ENCODE measurements at places on chromosomes 4 and X. TPM values are rescaled to one million over a fixed set of nuclear protein-coding genes. Genes with fewer than 3 reads are reported as not detected.

- H3K27me3 ChIP-seq: no peaks in the 10 kb centered on the region
- H3K36me3 ChIP-seq: no peaks in the 10 kb centered on the region
- DNase-seq: no peak
- H3K27ac ChIP-seq: peak overlapping the region; percentile 32
Measured at GRCh38 chrX:136176399-136176825, 29.1 kb downstream of the FHL1 start.

- peaks cover 4% of the 10 kb centered on the region for H3K4me1 ChIP-seq
- no peaks in the 10 kb centered on the region for H3K27me3 ChIP-seq
- H3K27ac ChIP-seq: no peak overlapping the region
- no peak for DNase-seq
- H3K4me3 ChIP-seq: no peak overlapping the region
Measured at GRCh38 chr4:152673489-152673888, 6.3 kb downstream of the TMEM154 start.

- DNase-seq: no peak
- no peaks in the 10 kb centered on the region for H3K36me3 ChIP-seq
- H3K27ac ChIP-seq: no peak overlapping the region
Measured at GRCh38 chr4:170248029-170248428, 158.3 kb upstream of the AADAT start.

GRCh38 chr4:154954117-154954516 is 173.0 kb downstream of the RBM46 start:
- H3K27me3 ChIP-seq: no peaks in the 10 kb centered on the region
- no peak for DNase-seq
- H3K4me3 ChIP-seq: no peak overlapping the region

- DNase-seq: no peak
- no peak overlapping the region for H3K27ac ChIP-seq
- no peak overlapping the region for H3K4me3 ChIP-seq
- H3K27me3 ChIP-seq: no peaks in the 10 kb centered on the region
Measured at GRCh38 chrX:70255452-70255851, 4.6 kb downstream of the P2RY4 start.

DNA sequence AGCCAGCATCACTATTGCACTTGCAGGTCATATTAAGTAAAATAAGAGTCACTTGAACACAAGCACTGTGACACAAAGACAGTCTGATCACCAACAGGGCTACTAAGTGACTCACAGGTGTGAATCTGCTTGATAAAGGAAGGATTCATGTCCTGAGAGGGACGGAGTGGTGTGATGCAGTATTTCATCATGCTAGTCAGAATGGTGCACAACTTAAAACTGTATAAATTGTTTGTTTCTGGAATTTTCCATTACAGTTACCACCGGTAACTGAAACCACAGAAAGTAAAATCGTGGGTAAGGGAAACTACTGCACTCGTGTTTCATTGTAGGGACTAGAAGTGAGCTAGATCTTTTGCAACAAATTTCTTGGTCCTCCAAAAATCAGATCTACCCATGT is 109.7 kb downstream of the ELOVL6 start:
- DNase-seq: no peak
- no peaks in the 10 kb centered on the region for H3K27me3 ChIP-seq
- H3K4me1 ChIP-seq: peaks cover 80% of the 10 kb centered on the region
- 0 out of 2 replicates have a peak overlapping the region, but pooled peaks have one; percentile 34 for H3K27ac ChIP-seq
- H3K4me3 ChIP-seq: no peak overlapping the region

DNA sequence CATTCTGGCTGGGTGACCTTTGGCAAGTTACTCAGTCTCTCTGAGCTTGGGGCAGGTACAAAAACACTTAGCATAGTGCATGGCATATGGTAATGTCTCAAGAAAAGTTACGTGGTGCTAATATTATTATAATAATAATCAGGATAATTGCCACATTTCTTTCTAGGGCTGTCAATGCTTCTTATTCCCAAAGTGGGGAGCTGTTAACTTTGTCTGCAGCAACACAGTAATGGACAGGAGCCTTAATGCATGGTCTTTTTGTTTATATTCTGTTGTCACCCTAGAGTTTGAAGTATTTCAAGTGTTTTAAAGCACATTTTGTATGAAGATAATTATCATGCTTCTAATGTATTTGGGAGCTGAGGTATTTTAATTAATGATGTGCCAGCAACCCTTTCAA is 121.8 kb downstream of the FHIP1A start:
- H3K4me3 ChIP-seq: no peak overlapping the region
- no peaks in the 10 kb centered on the region for H3K36me3 ChIP-seq
- DNase-seq: no peak

GRCh38 chr4:7255488-7255881 is 63.1 kb downstream of the SORCS2 start:
- H3K27ac ChIP-seq: no peak overlapping the region
- H3K27me3 ChIP-seq: no peaks in the 10 kb centered on the region
- H3K4me1 ChIP-seq: no peaks in the 10 kb centered on the region
- no peaks in the 10 kb centered on the region for H3K36me3 ChIP-seq

DNA sequence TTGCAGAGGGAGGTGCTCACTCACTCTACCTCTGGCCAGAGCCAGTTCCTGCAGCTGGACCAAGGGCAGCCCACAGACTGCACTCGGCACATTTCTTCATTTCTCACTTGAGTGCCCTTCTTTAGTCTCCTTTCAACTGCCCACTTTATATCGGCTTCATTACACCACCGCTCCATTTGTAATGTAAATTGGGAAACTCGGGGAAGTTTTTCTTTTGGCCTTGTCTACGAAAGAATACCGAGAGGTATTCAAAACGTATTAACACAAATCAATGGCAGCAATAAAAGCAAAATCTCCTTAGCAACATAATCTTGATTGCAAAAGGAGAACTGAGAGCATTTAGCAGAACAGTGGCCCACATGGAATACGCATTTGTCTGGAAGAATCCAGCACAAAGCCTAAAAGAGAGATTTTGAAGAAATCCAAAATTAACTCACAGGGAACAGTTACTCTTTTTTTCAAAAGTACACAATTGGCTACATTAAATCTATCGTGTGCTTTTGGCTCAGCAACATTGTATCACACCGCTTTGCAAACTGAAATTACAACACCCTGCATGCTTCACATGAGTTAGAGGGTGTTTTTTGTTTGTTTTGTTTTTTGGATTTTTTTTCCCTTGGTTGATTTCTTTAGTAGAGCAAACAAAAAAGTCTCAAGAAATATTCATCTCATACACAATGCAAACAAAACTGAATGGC is 62.6 kb downstream of the CHIC2 start:
- H3K27me3 ChIP-seq: no peaks in the 10 kb centered on the region
- H3K4me1 ChIP-seq: no peaks in the 10 kb centered on the region
- H3K36me3 ChIP-seq: no peaks in the 10 kb centered on the region
- DNase-seq: no peak
- H3K4me3 ChIP-seq: no peak overlapping the region

GRCh38 chr4:159552979-159553768 is 450.3 kb downstream of the RAPGEF2 start:
- H3K36me3 ChIP-seq: no peaks in the 10 kb centered on the region
- H3K27me3 ChIP-seq: no peaks in the 10 kb centered on the region
- H3K4me1 ChIP-seq: peaks cover 9% of the 10 kb centered on the region
- no peak overlapping the region for H3K27ac ChIP-seq

DNA sequence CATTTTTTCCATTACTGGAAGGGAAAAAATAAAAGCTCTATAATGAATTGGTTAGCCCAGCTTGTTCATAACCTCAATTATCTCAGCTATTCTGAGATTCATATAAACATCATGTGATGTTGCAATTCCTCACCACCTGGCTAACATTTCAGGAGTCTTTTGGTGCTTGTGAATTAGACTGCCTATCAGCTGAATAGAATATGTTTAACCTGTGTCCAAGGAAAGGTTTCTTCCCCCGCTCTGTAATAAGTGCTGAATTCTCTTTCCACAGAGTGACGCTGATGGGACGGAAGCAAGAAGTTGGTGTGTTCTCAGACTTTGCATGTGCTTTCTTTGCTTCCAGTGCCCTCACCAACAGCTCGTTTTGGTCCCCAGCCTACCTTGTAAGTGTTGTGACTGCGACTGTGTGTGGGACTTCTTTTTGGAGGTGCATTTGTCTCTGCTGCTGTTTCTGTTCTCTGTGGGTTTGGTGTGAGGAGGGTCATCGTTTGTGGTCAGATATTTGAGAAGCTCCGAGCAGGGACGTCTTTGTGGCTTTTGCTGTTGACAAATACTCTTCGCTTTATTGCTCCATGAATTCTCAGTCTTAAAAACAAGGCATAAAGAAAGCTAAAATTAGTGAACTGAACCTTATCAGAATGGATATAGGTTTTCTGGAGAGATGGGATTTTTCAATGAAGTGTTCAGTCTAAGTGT is 61.7 kb downstream of the PPARGC1A start:
- no peak for DNase-seq
- no peaks in the 10 kb centered on the region for H3K36me3 ChIP-seq
- no peak overlapping the region for H3K27ac ChIP-seq
- no peaks in the 10 kb centered on the region for H3K4me1 ChIP-seq
- no peak overlapping the region for H3K4me3 ChIP-seq

- no peak for DNase-seq
- peaks cover 38% of the 10 kb centered on the region for H3K36me3 ChIP-seq
- H3K27ac ChIP-seq: peak overlapping the region; percentile 87
- H3K4me3 ChIP-seq: peak overlapping the region; percentile 97
- peaks cover 41% of the 10 kb centered on the region for H3K4me1 ChIP-seq
- no peaks in the 10 kb centered on the region for H3K27me3 ChIP-seq
Measured at GRCh38 chr4:82429728-82430192, 502 bp downstream of the HNRNPDL start.

DNA sequence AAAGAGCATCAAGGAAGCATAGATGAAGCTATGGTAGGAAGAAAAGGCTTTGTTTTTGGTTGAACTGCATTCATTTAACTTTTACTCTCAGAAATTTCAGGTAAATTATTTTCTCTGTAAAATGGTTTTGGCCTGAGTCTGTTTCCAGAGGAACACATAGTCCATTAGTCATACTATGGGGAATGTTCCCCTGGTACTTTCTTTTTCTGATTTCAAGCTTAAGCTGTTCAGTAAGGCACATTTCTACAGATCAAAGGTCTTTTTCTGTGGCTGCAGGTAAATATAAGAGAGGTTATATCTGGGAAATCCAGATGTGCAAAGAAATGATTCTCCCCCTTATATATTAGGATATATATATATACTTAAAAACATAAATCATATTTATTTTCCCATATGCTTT is 1744.4 kb upstream of the ADGRL3 start:
- H3K4me3 ChIP-seq: no peak overlapping the region
- no peaks in the 10 kb centered on the region for H3K4me1 ChIP-seq
- H3K27ac ChIP-seq: no peak overlapping the region
- no peaks in the 10 kb centered on the region for H3K36me3 ChIP-seq

DNA sequence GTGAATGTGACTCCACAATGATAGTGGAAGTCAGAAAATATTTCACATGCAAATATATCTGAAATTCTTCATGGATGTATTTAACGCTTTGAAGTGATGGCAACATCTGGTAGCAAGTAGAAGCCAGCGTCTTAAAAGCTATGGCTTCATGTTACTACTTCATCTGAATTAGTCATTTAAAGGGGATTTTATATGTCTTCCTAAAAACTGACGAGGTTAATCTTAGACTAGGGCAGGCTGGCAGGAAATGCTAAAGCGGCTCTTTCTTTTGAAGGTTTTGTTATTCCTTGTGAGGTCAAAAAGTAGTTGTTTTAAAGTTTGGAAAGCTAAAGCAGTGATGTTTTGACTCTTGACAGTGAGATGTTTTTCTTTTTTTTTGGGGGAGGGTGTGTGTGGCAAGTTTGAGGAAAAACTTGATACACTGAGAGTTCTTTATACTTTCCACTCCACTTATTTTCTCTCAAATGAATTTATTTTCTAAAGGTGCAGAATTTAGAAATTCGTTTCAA is 22.6 kb downstream of the PLS3 start:
- H3K4me1 ChIP-seq: no peaks in the 10 kb centered on the region
- no peak for DNase-seq
- no peaks in the 10 kb centered on the region for H3K27me3 ChIP-seq
- no peak overlapping the region for H3K27ac ChIP-seq
- no peaks in the 10 kb centered on the region for H3K36me3 ChIP-seq

DNA sequence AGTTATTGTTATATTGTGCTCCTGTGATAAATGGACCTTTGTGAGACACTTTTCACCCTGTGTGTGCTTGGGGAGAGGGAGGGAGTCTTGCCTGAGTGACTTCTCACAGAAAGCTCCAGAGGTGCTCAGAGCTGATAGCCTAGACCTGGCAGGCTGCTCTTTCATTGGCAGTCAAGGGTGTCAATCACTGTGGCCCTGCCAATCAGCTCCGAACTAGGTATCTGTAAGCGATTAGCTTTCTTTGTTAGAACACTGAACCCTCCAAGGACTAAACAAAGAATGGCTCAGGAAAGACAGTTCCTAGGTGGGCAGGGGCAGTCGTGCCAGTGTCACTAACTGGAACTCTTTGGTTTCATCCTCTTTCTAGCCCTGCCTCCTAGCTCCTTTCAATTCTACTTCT is 2.7 kb upstream of the NALF2 start:
- H3K27ac ChIP-seq: no peak overlapping the region
- no peaks in the 10 kb centered on the region for H3K4me1 ChIP-seq
- no peaks in the 10 kb centered on the region for H3K36me3 ChIP-seq
- no peak overlapping the region for H3K4me3 ChIP-seq

DNA sequence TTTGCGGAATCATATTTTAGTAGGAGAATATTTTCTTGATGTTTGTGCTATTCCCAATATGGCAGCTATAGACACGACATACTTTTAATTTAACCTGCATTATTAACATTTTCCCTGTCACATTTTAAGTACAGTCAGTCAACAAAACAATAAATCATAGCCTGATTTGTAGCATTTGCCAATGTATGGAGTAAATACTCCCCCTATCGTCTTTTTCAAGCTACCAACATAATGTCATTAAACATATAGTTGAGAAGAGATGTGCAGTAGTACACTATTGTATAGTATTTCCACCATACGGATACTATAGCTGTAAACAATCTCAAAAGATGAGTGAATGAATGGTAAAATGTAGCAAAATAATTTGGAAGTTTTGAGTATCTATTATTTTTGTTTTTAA is 303.7 kb upstream of the MAGEB2 start:
- no peaks in the 10 kb centered on the region for H3K27me3 ChIP-seq
- no peak overlapping the region for H3K4me3 ChIP-seq
- H3K27ac ChIP-seq: no peak overlapping the region
- no peak for DNase-seq

- peaks cover 17% of the 10 kb centered on the region for H3K4me1 ChIP-seq
- no peak overlapping the region for H3K27ac ChIP-seq
- no peak for DNase-seq
- no peak overlapping the region for H3K4me3 ChIP-seq
- no peaks in the 10 kb centered on the region for H3K36me3 ChIP-seq
Measured at GRCh38 chrX:30904186-30904585, 15.1 kb upstream of the TAB3 start.

The WAS gene
- total RNA-seq: 0.22 TPM

The ZAR1 gene
- not detected for total RNA-seq

The AMER1 gene
- total RNA-seq: 5.8 TPM

The GPR78 gene
- total RNA-seq: 68.2 TPM

The RS1 gene
- total RNA-seq: not detected

The GPAT3 gene
- total RNA-seq: 29.1 TPM

The GYG2 gene
- total RNA-seq: 1.7 TPM

The TMEM150C gene
- 0.98 TPM for total RNA-seq

The ASB9 gene
- total RNA-seq: 5.7 TPM

The KLHL4 gene
- total RNA-seq: 0.65 TPM

The PLS3 gene
- total RNA-seq: 257 TPM

The ANK2 gene
- total RNA-seq: 0.61 TPM

The TBC1D8B gene
- 5.3 TPM for total RNA-seq
